ENCODE measurements at places on chromosomes 2 and 18.

DNA sequence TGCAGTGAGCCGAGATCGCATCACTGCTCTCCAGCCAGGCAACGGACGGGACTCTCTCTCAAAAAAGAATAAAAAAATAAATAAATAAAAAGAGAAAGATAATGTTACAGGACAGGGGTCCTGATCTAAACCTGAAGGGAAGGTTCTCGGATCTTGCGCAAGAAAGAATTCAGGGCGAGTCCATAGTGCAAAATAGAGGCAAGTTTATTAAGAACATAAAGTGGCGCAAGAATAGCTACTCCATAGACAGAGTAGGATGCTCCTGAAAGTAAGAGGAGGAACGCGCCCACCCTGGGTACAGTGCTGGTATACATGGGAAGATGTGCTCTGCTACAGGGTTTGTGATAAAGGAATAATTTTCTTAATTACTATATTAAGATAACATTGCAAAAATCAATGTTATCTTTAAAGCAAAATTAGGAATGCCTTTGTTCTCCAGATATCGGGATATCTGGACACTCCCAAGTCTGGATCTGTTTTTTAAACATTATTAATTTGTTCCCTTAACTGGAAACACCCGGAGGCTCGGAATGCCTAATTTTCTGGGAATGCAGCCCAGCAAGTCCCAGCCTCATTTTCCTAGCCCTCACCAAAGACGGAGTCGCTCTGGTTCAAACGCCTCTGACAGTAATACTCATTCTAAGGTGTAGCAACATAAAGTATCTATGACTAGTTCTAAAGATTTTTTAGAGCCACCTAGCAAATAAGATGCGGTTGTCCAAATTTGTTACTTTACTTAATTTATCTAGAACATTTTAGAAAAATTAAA lies 38.8 kb downstream of the ACSL3 start:
- no peak for DNase-seq

- no peak for DNase-seq
Observed at GRCh38 chr2:42103829-42104228, 56.0 kb downstream of the PKDCC start.

GRCh38 chr2:142750858-142751257 lies 126.6 kb upstream of the KYNU start:
- no peak for DNase-seq

DNA sequence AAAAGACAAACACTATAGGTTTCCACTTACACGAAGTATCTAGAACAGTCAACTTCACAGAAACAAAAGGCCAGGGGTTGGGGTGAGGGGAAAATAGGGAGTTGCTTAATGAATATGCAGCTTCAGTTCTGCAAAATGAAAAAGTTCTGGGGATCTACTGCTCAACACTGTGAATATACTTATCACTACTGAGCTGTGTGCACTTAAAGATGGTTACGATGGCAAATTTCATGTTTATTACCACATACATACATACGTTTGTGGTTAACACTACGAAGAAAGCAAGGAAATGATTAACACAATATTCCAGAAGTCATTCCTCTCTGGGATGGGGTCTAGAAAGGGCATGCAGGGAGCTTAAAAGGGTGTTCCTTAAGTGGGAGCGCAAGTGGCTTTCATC lies 19.3 kb downstream of the MBOAT2 start:
- DNase-seq: no peak

DNA sequence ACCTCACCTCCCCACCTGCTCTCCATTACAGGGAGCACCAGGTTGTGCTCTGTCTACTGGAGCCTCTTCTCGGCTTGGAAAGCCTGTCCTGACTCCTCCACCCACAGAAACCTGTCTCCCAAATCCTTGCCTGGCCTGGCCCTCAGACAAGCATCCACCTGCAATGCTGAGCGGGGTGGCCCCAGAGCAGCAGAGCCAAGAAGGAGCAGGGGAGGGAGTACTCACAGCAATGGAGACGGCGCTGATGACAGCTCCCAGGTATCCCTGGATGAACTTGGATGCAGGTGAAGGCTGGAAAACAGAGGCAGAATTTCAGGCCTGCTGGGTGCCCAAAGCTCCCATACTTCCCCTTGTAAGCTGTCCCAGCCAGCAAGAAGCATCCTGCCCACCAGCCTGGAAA lies 72.8 kb downstream of the SFXN5 start:
- DNase-seq: no peak

DNA sequence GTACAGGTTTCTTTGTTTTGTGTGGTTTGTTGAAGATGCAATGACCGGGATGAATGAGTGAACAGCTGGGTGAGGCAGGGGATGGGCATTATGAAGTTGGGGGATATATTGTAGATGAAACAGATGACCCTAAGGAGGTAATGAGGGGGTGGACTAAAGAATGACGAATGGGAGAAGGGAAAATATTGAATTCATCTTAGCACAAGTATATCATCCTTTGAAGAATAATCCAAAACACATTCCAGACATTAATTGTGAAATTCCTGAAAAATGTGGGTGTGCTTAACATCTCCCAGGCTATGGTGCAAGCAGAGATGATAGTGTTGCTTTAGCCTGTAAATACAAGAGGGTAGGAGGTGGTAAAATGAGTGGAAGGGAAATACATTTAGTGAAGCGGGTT lies 5.8 kb downstream of the CRIM1 start:
- DNase-seq: no peak

GRCh38 chr2:75099521-75099922 lies 99.8 kb downstream of the TACR1 start:
- DNase-seq: no peak

DNA sequence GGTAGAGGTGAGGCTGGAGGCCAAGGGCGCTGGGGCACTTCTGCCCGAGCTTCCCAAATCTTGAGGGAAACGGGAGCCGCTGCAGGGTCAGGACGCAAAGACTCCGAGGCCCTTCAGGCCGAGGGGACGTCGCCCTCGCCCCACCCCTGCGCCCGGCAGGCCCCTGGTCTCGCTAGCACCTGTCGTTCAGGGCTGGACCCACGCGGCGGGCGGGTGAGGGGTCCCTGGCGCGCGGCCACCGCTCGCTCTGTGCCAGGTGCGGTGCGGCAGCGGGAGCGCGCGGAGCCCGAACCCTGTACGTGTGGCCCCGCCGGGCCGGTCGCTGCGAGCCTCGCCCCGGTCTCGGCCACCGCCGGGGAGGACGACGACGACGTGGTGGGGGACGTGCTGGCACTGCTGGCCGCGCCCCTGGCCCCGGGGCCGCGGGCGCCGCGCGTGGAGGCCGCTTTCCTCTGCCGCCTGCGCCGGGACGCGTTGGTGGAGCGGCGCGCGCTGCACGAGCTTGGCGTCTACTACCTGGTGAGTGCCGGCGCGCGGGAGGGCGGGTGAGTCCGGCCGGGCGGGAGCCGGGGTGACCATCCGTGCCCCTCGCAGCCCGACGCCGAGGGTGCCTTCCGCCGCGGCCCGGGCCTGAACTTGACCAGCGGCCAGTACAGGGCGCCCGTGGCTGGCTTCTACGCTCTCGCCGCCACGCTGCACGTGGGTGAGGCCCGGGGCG lies 4.9 kb downstream of the ERFE start:
- DNase-seq: peak; percentile 41

DNA sequence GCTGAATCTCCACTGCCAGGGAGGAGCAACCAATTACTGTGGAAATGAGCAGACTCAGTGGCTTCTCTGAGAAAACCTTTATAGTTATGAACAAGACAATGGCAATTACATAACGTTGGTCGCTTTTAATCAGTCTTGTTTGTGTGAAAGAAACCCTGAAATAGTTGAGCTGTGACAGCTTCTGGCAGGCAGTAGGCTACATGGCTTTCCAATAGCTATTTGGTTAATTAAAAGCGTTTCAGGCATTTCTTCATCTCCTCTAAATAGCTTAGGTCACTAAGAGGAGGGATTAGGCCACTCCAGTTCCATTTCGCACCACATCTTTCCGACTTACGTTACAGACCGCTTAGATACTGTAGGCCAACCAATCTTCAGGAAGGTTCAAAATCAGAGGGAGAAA lies 794.4 kb upstream of the ID2 start:
- DNase-seq: no peak

DNA sequence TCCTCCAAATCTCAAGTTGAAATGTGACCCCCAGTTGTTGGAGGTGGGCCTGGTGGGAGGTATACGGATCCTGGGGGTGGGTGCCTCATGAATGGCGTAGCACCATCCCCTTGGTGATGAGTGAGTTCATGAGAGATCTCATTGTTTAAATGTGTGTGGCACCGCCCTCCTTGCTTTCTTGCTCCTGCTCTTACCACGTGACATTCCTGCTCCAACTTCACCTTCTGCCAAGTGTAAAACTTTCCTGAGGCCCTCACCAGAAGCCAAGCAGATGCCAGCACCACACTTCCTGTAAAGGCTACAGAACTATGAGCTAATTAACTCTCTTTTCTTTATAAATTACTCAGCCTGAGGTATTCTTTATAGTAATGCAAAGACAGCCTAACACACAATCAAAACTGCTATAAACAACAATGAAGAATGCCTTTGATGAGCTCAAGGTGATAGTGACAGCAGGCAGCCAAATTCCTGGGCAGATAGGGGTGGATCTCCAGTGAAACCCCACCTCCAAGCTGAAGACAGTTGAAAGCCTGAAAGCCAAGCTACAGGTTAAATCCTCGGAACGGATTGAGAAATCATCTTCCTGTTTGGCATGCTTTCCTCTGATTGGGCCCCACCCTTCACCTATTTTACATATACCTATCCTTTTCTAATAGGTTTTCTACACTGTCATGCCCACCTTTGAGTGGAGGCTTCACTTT lies 26.9 kb downstream of the MCEE start:
- DNase-seq: no peak

GRCh38 chr2:153299809-153300208 lies 178.8 kb downstream of the RPRM start:
- no peak for DNase-seq

DNA sequence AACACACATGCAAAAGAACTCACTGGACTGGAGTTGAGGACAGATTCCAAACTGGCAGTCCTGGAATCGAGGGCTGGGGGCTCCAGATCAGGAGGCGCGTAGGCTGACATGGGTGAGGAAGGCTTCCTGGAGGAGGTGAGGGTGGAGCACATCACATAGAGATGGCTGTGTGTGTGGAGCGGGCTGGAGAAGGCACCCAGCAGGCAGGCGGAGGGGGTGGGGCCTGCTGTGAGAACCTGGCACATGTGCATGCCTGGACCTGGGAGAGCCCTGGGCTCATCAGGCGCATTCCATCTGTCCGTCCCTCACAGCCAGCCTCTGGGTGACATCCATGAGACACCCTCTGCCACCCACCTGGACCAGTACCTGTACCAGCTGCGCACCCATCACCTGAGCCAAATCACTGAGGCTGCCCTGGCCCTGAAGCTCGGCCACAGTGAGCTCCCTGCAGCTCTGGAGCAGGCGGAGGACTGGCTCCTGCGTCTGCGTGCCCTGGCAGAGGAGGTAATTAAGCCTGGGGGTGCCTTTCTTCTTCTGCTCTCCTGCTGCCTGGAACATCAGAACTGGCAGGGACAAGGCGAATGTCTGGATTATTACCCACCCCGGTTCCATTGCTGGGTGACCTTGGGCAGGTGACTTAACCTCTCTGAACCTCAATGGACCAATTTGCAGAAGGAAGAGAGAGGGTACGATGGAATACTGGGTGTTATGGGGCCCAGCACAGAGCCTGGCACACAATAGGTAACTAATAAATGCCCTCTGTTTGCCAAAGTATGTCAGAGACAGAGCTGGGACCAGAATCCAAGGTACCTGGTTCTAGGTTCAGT lies 108.3 kb downstream of the DYSF start:
- DNase-seq: no peak

- no peak for DNase-seq
Observed at GRCh38 chr2:158822193-158822592, 27.1 kb downstream of the DAPL1 start.

- no peak for DNase-seq
Observed at GRCh38 chr18:35334212-35334611, 10.0 kb downstream of the ZNF24 start.

- DNase-seq: no peak
Observed at GRCh38 chr18:12534820-12535219, 123.1 kb downstream of the SPIRE1 start.

DNA sequence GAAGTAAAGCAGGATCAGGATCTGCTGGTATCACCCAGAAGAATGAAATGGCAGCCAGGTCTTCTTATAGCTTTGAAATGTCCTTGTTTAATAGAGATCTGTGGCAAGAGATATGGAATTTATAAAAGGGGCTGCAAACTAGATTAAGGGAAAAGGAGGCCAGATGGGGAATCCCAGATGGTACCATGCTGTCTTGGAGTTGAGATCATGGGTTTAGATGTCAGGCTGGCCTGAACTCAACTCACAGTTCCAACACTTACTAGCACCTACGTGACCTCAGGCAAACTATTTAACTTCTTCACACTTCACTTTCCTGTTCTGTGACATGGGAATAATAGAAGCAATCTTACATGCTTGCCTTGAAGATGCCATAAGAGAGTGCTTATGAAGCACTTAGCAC lies 188.2 kb downstream of the ALK start:
- DNase-seq: no peak

- DNase-seq: no peak
Observed at GRCh38 chr18:23627321-23627720, 35.4 kb downstream of the ANKRD29 start.

GRCh38 chr2:163665817-163666216 lies 70.0 kb downstream of the FIGN start:
- DNase-seq: no peak

- no peak for DNase-seq
Observed at GRCh38 chr18:9539283-9539682, 64.0 kb downstream of the RALBP1 start.

- DNase-seq: peak; percentile 91
Observed at GRCh38 chr2:233152541-233152940, 92.4 kb downstream of the INPP5D start.

DNA sequence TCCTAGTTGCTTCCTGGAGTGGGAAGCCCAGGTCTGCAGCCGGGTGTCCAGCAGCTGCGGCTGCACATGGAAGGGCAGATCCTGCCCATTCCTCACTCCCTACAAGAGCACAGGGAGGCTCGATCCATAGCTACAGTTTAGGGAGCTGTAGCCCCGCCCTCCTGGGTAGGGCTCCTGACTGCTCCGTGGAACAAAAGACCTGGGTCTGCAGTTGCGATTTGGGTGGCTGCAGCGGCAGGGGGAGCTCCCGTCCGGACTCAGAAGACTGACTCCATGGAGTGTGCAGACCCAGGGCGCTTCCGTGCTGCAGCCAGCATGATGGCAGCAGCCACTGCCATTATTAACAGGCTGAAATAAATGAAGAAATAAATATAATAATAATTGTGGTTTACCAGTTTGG lies 157.3 kb downstream of the CTNNA2 start:
- peak; percentile 14 for DNase-seq

DNA sequence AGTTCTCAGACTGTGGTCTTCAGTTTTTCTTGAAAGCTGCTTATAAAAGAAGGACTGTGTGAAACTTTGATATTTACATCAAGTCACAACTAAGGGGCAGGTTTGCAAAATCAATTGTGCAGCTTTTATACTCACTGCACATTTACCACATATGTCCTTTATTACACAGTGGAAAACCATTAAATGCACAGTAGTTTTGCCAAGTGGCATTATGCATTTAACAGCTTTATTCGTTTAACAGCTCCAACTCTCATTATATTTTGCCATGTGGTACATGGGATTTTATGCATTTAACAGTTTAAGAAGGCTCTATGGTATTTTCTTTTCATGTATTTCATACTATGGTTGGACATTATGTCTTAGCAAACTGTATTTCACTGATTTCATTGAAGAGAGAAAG lies 135.6 kb downstream of the SATB2 start:
- no peak for DNase-seq

Data from left ventricle myocardium superior (tissue), 1 donor.